CD4-positive, alpha-beta T cell treated with Interleukin-4 for 4 hours (primary cell): ENCODE measurements at places on chromosomes 2 and 18.

GRCh38 chr2:103402944-103403343, 641.1 kb downstream of the TMEM182 start:
- no peak for DNase-seq

DNA sequence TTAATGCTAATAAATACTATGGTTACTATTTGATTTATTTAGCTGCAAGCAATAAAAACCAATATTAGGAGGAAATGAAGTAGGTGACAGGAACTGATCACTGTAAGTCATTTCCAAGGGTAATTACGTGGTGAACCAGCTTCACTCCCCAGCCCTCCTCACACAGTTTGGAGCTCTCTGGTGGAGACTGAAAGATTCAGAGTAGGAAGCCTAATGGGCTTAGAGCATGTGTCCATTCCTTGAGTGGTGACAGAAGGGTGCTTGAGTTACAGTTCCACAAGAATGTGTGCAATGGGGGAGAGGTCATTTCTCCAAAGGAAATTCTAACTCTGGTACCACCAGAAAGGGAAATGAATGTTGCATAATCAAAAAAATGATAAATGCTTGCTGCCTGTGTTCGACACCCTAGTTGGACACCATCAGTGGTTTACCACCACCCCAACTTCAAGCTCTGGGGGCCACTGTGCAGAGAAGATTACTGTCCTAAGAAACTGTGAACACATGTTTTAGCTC, 285.1 kb upstream of the MMADHC start:
- DNase-seq = no peak

DNA sequence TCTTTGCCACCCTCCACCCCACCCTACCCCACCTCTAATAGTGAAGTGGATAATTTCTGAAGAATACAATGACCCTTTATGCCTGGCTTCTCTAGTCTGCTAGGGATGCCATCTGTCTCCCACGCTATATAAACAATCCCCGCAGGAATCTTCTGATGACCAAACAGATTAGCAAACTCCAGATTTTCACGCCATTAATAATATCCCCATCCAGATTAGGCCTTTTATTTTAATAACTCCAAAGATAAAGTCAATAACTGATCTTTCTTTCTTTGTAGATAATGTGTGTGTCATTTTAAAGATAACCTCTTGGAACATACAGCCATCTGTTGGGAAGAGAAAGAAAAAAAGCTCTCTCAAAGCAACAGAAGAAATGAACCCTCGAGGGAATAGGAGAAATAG, 47.9 kb upstream of the CCDC150 start:
- DNase-seq = no peak

- DNase-seq = no peak
Observed at GRCh38 chr2:158323381-158323780, 133.2 kb downstream of the CCDC148 start.

GRCh38 chr2:28463211-28463816, 32.5 kb upstream of the PLB1 start:
- no peak for DNase-seq

DNA sequence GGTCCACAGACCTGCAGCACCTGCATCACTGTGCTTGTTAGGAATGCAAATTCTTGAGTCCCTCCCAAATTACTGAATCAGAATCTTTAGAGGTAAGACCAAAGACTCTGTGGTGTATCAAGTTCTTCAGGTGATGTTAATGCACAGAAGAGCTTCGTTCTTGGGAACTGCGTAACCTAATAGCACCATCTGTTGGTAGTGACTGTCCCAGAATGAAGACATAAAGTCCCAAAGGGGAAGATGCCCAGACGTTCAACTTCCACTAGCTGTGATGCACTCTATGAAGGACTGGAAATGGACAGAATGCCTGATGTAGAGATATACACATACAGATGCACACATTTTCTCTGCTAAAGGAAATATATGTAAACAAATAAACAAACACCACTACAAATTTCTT, 576.0 kb downstream of the LRP1B start:
- DNase-seq = no peak

- DNase-seq = no peak
Observed at GRCh38 chr2:85741833-85742455, 11.8 kb upstream of the ATOH8 start.

DNA sequence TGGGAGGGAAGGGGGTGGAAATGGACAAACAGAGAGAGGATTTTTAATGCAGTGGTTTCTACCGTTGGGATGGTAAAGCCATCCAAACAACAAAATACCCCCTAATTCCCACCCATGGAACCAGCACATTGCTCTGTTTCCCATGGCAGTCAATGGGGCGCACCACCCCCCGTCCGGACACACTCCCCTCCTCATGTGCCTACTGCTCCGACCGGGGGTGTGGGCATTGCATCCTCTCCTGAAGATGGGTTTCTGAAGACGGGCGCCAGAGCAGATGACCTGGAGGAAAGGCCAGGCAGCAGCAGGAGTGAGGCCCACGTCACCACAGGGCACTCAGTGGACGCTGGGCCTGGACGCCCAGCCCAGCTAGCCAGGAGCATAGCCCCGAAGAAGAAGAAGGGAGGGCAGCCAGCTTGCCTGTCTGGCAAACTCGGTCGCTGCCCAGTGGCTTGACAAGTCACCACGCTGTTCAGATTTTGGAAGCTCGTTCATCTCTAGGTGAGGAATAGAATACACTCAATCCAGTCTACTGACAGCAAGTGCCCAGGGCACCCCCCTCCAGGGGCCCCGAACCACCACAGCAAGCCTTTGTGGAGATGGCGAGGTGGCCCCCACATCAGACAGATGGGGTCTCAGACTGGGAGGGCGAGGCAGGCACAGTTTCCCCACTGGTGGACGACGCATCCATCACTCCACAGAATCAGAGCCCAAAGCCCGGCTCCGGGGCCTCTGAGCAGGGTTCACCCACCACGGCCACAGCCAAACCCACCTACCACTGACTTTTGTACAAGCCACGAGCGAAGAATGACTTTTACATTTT, 296.2 kb upstream of the SALL3 start:
- no peak for DNase-seq
